Muscle of back (tissue), 13 donors: ENCODE measurements at places on chromosomes 11 and 22. TPM values are rescaled to one million over a fixed set of nuclear protein-coding genes. Genes with fewer than 3 reads are reported as not detected.

The TMPRSS5 gene
- polyA plus RNA-seq: 2.2 TPM

DNA sequence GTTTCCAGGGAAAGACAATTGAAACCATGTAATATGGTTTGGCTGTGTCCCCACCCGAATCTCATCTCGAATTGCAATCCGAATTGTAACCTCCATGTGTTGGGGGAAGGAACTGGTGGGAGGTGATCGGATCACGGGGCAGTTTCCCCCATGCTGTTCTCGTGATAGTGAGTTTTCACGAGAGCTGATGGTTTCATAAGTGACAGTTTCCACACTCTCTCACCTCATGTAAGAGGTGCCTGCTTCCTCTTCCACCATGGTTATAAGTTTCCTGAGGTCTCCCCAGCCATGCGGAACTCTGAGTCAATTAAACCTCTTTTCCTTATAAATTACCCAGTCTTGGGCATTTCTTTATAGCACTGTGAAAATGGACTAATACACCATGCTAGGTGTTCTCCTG, 148.3 kb upstream of the CADM1 start:
- no peak for DNase-seq

- DNase-seq: no peak
Measured at GRCh38 chr11:132099692-132100091, 729.3 kb downstream of the NTM start.

DNA sequence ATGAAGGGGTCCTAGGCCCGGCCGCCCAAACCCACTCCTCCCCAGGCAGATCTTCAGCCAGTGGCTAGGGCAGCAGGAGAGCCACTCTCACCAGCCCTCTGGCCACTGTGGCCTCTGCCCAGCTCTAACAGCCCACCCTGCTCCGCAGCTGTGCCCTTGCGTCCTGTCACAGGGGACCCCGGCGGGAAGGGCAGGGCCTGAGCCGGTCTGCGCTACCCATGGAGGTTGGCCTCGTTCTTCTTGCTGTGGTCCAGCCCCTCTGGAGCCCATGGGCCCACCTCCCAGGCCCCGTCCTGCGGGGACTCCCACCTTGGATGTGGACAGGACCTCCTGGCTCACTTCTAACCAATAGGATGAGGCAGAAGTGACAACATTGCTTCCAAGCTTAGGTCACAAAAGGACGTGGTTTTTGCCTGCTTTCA, 38.3 kb upstream of the TH start:
- DNase-seq: no peak

DNA sequence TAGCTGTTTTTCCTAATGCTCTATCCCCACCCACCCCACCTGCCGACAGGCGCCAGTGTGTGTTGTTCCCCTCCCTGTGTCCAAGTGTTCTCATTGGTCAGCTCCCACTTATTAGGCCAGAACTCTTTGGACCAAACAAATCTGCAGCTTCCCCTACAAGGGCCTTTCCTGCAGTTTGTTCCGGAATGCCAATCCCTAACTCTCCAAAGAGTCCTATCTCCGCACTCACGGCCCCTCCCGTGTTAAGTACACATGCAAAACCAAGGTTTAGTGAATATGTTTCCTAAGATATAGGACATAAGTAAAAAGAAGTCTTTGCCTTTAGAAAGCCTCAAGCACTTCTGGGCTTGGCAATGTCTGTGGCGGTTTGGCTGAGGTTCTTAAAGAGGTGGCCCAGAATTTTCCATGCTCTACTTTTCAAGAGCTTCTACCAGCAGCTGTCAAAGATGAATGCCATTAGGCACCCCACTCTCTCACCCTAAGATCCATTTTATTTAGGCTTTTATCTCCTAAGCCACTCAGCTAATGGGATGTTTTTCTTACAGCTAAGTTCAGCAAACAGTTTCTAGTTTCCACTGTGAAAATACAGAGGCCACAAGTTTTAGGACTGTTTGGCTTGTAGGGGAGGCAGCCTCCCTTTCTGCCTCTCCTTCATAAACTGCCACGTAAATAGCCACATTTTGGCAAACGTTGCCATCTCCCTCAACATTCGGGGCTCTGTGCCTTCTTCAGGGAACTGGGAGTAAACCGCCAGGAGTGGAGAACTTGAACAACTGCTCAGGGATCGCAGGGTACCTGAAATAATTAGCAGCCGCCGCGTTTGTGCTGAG, 1.6 kb downstream of the CD59 start:
- DNase-seq: peak; percentile 80

- no peak for DNase-seq
Measured at GRCh38 chr11:106061954-106062949, 14.9 kb downstream of the KBTBD3 start.

The LDHAL6A gene
- polyA plus RNA-seq: 0.13 TPM

DNA sequence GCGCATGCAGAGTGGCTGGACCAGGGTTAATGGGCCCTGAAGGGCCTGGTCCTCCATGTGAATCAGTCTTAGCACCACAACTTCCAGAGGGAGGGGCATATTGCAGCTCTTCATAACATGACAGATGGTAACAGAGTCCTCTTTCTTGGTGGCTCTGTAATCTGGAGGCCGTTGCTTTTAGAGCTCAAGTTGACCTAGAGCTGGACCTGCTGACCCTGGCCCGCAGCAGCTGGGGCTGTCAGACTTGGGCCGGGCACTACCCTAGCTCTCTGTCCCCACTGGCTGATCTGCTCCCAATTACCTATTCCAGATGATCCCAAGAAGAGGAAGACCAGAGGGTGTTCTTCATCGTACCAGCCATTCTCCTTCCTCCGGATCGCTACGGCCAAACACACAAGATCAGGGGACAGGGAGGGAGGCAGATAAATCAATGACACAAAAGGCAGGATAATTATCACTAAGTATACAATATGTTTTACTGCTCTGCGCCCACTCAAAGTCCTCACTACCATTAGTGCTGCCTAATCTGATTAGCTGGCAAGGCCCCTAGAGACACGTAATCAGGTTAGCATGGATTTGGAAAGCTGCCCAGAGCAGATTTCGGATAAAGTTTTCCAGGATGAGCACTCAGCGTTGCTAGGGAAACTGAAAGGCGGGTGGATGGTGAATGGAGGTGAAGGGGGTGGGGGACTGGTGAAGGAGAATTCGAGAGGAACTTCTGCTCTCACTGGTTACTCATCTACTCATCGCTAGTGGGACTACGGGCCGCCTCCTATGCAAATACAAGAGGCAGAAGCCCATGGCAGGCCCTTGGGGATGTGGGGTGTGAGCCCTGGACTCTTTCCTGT, 64.5 kb upstream of the PHOX2A start:
- DNase-seq: peak; percentile 81

The CRYBA4 gene
- polyA plus RNA-seq: not detected

- DNase-seq: peak; percentile 11
Measured at GRCh38 chr11:36672815-36673450, 74.9 kb upstream of the RAG2 start.

The SLC16A8 gene
- polyA plus RNA-seq: 1.8 TPM

DNA sequence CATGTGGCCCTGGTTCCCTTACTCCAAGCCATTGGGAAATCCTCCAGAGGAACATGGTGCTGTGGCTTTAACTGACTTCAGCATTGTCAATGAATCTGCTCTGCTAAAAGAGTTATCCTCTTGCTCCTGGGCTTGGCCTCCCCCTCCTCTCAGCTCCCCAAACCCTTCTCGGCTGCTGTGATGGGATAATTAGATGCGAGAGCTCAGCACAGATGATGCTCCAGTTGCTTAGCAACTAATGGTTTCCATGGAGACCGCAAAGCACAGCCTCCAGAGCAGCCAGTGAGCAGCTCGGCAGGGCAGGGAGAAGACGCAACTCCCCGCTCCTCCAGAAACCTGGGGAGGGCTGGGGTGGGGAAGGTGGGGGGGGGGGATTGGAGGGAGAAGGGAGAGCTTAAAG, 2.8 kb upstream of the UPK2 start:
- no peak for DNase-seq

The C11orf87 gene
- polyA plus RNA-seq: 0.49 TPM

DNA sequence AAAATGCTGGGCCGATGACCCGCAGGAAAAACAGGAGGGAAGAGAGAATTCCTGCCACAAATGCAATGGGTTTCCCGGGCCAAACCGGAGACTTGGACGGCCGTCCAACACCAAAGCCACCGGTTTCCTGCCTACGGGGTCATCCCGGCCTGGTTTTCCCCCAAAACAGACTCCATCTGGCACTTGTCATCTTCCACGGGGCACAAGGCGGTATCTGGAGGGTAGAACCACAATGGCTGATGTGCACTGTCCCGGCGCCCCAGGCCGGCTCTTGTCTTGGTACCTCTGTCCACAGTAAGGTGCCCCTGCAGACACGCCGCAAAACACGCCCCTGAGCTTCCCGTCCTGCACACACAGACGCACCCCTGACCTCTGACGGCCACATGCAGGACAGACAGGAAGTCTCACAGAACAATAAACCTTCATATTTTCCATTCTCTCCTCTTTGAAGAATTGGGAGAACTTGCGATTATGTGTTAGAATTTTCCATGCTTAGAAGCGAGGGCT, 20.1 kb downstream of the CELSR1 start:
- DNase-seq: no peak

The OR52N2 gene
- not detected for polyA plus RNA-seq

DNA sequence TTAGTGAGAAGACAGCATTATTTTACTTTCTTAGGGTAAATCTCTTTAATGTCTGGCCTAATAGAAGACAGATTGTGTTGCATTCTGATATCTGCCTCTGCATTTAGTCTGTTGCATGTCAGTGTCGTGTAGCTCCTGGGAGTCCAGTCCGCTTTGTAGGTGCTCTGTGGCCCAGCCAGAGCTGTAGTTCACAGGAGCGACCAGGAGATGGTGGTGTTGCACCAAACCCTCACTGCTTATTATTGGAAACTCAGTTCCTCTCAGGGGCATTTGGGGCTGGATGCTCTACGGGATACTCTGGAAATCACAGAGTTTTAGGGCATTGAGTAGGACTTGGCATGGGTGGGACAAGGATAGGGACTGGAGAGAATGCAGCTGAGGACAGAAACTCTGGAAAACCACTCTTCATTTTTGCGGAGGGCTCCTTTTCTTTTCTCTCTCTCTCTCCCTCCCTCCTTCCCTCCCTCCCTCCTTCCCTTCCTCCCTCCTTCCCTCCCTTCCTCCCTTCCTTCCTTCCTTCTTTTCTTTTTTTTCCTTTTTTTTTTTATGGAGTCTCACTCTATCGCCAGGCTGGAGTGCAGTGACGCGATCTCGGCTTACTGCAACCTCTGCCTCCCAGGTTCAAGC, 21.7 kb downstream of the MIAT start:
- peak; percentile 79 for DNase-seq

- DNase-seq: no peak
Measured at GRCh38 chr11:134642206-134642605, 230.2 kb upstream of the B3GAT1 start.

DNA sequence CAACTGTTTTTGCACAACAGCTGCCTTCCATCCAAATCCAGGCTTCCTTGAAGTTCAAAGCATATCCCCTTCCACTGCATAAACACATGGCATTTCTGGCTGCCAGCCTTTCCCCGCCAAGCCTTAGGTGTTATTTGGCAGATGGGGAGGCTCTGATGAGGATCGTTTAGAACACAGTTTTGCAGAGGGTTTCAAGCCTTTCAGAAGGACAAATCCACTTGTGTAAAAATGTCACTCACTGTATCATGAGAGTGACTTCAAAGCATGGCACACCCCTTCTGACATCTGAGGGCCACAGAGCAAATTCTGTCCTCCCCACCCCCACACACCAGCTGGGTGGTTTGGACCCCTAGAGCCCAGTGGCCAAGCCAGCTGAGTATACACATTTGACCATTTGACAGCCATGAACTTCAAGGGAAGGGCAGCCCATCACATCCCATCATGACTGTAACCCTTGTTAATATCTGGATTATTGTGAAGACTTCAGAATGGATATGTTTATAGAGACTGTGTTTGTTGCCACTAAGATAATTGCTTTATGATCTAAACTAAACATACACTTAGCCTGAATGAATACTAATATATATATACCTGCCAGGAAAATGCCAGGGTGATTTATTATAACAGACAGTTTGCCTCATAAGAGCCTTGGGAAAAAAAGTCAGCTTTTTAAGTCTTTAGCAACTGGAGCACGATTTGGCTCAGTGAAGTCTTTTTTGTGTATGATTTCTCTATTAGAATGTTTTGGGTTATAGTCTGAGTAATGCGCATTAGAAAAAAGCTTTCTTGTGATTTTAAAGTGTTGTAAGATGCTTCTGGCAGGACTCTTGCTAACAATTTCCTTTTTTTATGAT, 31.9 kb downstream of the FBLN1 start:
- DNase-seq: no peak

- DNase-seq: no peak
Measured at GRCh38 chr11:13883042-13883441, 79.5 kb upstream of the SPON1 start.
